ENCODE measurements at places on chromosomes 3 and 15.

DNA sequence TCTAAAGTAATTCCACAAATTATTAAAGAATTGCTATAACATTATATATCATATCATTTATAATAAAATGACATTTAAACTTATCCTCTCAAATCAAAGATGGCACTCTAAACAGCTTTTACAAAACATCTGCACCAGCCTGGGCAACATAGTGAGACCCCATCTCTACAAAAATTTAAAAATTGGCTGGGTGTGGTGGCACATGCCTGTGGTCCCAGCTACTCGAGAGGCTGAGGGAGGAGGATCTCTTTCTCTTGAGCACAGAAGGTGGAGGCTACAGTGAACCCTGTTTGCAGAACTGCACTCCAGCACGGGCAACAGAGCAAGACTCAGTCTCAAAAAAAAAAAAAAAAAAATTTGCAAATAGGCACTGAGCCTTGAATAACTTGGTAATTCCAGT is 63.1 kb downstream of the PIK3CB start:
- DNase-seq: no peak

DNA sequence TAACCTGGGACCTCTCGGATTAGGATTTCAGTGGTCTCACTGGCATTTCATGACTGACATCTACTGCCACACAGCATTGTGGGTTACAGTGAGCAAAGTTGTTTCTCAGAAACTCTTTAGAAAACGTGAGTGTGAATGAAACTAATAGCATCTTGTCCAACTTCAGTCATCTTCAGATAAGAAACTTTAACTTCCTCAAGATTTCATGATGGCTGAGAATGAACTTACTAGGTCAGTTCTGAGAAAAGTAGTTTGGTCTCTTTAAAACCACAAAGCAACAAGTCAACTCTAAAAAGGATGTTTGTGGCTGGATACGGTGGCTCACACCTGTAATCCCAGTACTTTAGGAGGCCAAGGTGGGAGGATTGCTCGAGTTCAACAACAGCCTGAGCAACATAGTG is 14.2 kb upstream of the HOMER2 start:
- no peak for DNase-seq

DNA sequence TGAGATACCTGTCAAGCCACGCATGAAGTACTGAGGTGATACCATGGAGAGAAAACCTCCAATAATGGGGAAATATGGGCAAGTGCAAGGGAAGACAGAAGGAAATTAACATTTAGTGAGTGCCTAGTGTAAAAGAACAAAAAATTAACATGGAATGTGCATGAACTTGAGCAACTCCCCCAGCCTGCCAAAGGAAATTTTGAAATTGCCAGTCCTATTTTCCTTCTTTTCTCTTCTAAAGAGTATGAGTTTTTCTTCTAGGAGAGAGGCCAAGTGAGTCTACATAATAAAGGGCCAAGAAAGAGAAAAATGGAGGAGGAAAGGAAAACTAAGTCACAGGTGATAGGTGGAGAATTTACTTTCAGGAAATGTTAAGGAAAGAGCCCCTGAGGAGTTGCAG is 602.4 kb upstream of the MDFIC2 start:
- no peak for DNase-seq

GRCh38 chr3:16520970-16521881 is 7.7 kb upstream of the RFTN1 start:
- no peak for DNase-seq

DNA sequence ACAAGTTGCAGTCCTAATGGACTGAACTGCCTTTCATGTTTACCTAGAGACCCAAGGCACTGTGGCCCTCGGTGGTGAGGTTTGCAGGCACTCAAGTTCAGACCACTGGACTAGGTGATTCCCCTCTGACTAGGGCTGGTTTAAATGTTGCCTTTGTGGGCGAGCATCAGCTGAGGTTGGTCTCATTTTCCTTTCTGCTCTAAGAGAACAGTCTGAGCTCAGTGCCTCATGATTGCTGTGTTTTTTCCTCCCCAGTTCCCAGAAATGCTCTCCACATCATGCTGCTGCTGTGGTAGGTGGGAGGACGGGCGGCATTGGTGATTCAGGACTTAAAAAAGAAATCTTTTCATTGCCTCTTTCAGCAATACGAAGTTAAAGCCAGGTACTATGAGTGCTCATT is 237.2 kb downstream of the MBNL1 start:
- DNase-seq: no peak

- DNase-seq: no peak
Measured at GRCh38 chr3:105598042-105598796, 231.5 kb downstream of the ALCAM start.

GRCh38 chr15:68834346-68834745 is 13.7 kb upstream of the ANP32A start:
- DNase-seq: no peak

DNA sequence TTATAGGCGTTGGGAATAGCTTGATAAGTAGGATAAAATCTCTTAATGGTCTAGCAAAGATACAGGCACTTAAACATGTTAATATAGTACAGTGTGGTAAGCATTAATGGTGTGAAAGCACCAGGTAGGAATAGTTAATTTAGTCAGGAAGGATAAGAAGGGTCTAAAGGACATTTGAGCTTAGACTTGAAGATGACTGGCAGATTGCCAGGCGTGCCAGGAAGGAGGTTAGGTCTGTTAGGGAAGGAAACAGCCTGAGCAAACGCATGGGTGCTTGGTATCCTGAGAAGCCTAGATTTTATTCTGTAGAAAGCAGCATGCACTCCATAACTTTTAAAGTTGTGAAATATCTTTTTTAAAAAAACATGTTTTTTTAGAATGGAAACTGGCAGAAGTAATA is 17.7 kb downstream of the SEC62 start:
- DNase-seq: no peak

DNA sequence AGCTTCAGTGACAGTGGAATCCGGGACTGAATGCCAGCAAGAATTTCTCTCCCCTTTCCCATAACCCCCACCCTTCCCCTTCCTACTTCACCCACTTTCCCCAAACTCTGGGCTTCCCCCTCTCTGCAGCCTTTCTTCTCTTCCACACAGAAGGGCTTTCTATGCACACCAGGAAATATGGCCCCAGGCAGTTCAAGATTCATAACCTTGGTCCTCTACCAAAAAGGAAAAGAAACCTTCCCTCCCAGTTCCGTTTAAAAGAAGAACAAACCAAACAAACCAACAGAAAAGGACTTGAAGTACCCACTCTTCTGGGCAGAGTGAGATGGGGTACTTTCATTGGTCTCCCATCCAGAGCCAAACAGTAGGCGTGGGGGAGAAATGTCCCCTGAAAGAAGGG is 68.8 kb upstream of the ABHD2 start:
- no peak for DNase-seq

Measured in stimulated activated naive CD4-positive, alpha-beta T cell (primary cell).